ENCODE measurements at places on chromosomes 1 and 21. TPM values are rescaled to one million over a fixed set of nuclear protein-coding genes. Genes with fewer than 3 reads are reported as not detected.

The CAPN8 gene
- 2.7 TPM for polyA plus RNA-seq

The KRTAP12-2 gene
- not detected for polyA plus RNA-seq

The FOXO6 gene
- polyA plus RNA-seq: 2.4 TPM

The CACNA1S gene
- polyA plus RNA-seq: 0.51 TPM

DNA sequence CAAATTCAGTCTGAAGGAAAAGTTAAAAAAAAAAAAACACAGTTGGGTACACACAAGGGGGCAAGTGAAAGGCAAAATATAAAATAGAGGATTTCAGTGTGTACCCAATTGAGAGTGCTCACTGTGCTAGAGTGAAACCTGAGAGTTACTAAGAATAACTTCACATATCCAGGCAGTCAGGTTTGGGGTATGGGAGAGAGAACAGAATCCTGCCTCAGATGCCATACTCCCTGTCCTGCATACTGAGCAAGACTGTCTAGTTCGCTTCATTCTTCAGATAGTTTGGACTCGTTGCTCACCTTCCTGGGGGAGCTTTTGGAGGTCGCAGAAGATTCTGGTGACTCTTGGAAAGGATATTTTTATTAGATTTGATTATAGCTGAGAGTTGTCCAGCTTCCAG, 20.4 kb downstream of the CEP85 start:
- no peak for DNase-seq

- DNase-seq: no peak
Measured at GRCh38 chr1:117567976-117568375, 37.9 kb upstream of the TENT5C start.

- no peak for DNase-seq
Measured at GRCh38 chr1:216907100-216907499, 183.9 kb upstream of the ESRRG start.

GRCh38 chr1:235945775-235946570, 79.3 kb upstream of the LYST start:
- no peak for DNase-seq

DNA sequence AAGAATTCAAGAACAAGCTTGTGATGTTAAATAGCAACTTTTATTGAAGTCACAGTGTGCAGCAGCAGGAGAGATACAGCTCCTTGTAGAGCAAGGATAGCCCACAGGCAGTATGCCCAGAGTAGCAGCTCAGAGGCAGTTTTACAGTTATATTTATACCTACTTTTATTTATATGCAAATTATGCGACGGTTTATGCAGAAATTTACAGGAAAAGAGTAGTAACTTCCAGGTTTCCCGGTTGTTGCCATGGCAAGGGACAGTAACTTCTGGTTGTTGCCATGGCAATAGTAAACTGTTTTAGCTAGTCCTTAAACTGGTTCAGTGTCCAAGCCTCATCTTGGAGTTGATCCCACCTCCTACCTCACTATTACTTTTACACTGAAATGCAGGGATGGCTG, 344.6 kb upstream of the LYPLAL1 start:
- DNase-seq: no peak

DNA sequence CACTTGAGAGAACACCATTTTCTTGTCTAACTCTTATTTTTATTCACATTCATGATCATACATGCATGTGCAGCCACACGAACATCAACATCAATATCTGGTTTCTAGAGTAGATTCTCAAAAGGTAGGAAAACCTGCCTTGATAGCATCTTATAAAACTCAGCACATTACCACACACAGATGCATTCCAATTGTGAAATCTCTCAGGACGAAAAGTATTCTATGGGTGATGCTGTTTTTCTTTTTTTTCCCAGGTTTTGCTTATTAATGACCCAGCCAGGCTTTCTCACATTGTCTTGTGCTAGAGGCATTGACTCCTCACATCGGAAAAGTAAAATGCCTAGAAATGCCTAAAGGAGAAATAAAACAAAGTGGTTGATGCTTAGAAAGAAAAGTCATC, 562.8 kb downstream of the KIF26B start:
- DNase-seq: no peak

GRCh38 chr1:226322986-226323385, 14.0 kb upstream of the LIN9 start:
- no peak for DNase-seq

DNA sequence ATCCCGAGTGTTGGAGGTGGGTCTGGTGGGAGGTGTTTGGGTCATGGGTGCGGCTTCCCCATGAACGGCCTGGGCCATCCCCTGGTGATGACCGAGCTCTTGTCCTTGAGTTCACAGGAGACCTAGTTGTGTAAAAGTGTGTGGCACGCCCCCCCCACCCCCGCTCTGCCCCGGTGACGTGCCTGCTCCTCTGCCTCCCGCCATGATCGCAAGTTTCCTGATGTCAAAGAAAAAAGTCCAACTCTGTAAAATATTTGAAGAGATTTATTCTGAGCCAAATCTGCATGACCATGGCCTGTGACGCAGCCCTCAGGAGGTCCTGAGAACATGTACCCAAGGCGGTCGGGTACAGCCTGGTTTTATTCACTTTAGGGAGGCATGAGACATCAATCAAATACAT, 125.1 kb upstream of the COL6A1 start:
- no peak for DNase-seq

- no peak for DNase-seq
Measured at GRCh38 chr1:19651141-19651737, 7.1 kb downstream of the NBL1 start.

- no peak for DNase-seq
Measured at GRCh38 chr1:173276922-173277800, 70.0 kb upstream of the TNFSF4 start.

- DNase-seq: no peak
Measured at GRCh38 chr1:219041818-219042217, 131.9 kb upstream of the LYPLAL1 start.

GRCh38 chr1:218494449-218494852, 149.3 kb downstream of the TGFB2 start:
- DNase-seq: no peak

GRCh38 chr1:38962560-38962959, 20.9 kb upstream of the RHBDL2 start:
- no peak for DNase-seq
